GM18507 (cell line): ENCODE measurements at places on chromosomes 6 and 20.

- DNase-seq: no peak
Measured at GRCh38 chr6:91796603-91797002, 1209.7 kb upstream of the MAP3K7 start.

DNA sequence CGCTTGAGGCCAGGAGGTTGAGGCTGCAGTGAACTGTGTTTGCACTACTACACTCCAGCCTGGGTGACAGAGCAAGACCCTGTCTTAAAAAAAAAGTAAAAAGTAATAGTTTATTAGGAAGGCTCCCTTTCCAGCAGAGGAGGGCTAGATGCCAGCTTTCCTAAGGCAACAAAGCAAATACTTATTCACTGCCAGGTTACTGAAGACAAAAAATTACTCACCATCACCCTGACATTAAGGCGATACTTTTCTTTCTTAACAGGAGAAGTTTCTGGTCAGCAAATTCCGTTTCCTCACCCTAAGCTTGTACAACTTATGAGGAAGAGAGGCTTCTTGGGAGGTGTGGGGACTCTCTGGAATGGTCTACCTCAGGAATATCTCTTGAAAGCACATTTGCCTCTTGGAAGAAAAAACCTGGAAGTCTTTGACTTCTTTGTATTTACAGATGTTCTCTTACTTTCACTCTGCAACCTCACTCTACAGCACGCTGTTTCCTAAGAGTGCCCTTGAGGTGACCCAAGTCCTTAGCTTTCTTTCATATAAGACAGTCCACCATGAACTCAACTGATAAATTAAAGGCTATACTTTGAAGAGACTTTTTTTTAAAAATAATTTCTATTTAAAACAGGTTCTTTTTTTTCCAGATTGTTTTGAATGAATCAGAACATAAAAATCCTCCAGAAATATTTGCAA lies 52.9 kb upstream of the TRAF3IP2 start:
- DNase-seq: no peak

DNA sequence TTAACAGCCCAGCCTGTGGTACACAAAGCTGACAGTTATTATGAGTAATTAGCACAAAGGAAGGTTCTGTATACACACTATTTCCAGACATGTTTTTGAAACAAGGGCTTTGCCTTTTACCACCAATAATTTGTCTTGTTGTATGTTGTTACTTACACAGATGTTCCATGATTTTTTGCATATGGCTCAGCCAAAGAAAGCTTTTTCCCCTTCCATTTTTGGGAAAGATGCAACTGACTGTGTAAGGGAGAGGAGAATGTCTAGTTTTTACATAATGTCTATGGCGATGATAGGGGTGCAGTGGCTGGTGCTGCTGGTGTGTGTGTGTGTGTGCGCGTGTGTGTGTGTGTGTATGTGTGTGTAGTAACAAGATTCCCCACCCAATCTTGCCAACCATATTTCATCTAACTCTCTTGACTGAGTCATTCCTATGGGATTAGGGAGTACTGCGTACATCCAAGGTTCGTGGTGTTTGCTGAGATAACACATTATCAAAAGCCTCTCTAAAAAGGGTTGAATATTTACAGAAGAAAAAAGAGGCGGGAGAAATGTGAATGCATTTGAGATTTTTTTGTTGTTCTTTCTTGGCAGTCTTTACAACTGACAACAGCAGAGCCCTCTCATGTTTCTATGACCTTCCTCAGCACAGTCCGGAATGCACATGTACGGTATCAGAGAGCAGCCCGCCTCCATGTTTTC lies 192.2 kb downstream of the GMPR start:
- DNase-seq: no peak

DNA sequence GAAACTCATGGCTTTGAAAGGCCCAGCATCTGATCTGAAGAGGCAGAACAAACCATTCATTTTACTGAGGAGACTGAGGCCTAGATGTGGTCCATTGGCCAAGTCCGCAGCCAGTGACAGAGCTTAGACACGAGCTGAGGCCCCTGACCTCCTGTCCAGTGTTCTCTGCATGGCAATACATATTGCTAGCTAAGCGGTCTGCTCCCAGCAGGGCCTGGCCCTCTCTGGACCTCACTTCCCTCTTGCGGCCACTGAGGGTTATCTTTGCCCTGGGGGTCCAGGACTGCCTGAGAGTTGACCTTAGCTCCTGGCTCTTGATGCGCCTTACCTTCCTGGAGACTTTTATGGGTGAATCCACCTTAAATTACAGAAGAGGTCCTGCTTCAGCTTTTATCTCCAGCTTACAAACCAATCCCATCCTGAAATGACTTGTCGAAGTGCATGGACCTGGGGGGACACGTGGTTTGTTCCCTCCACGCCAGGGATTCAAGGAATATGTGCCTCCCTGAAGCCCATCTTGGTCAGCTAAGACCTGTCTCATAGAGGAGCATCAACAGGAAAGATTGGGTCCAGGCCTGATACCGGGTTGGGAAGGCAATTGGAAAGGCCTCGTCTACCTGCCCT lies 75.6 kb downstream of the CNBD2 start:
- no peak for DNase-seq

DNA sequence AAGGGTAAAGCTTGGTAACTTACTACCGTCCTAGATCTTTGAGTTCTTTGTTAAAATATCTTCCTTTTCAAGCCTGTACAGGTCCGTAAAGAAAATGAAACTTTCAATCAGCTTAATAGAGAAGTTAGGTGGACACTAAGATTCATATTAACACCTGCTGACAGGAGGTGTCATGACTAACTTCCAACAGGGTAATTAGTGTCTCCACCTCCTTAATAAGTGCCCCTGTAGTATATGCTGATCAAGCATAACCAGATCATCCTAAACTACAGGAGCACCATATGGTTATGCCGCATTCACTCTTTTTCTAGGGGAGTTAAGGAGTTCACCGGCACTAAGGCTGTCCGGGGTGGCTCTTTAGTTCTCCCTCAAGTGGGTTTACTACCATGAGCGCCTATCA lies 23.9 kb upstream of the RALGAPA2 start:
- no peak for DNase-seq

DNA sequence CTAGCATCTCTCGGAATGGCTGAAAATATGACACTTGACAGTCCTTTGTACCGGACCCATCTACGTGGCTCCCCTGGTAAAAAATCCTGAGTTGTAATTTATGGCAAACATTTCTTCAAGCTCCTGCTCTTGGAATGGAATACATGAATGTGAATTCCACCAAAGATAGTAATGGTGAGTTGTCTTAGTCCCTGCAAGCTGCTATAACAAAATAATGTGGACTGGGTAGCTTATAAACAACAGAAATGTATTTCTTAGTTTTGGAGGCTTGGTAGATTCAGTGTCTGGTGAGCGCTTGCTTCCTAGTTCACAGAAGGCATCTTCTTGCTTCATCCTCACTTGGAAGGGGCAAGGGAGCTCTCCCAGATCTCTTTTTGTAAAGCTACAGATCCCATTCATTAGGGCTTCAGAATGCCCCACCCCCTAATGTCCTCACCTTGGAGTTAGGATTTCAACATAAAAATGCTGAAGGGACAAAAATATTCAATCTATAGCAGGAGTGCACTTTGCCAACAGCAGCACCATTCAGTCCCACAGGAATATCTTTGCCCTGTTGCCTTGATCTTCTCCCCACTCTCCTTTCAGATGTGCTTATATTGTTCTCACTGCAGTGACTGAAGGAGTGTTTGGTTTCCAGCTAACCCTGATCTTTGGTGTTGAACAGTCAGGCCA lies 167.8 kb upstream of the HDAC2 start:
- no peak for DNase-seq

- DNase-seq: no peak
Measured at GRCh38 chr6:149566410-149567193, 427 bp downstream of the GINM1 start.
